Stimulated activated CD4-positive, alpha-beta T cell treated with anti-CD3 and anti-CD28 coated beads, Interleukin-12 subunit alpha, Interleukin-12 subunit beta, amount 100 ng/mL, for 48 hours (primary cell): ENCODE measurements at places on chromosomes 4 and X.

DNA sequence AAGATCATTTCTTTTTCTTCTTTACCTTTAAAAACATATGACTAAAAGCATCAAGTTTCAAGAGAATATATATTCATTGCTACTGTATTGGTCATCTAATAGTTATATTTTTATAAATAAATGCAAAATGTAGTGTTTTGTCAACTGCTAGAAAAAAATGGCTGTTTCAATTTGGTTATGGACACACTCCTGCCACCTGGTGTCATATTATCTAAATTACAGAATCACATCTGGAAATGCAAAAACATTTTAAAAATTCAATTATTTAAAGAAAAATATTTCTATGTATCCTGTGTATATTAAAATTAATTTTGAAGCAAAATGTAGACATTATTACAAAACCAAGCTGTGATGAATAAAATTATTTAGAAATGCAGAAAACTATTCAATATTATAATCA, 329.4 kb upstream of the PCDH18 start:
- no peak for DNase-seq

DNA sequence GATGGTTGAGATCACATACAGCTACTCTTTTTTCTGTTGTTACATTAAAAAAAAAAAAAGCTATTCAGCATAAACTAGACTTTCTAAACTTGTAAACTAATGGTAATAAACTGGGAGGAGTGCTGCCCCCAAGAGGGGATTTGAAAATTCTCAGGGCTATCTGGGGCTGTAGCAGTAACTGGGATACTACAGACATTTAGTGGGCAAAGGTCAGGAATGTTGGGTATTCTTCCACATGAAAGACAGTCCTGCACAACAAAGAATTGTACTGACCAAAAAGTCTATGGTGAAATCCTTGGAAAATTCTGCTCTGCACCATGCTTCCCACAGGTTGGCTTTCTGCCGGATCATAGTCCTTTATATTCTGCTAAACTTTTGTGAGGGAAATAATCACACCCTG, 232.6 kb upstream of the BOD1L1 start:
- no peak for DNase-seq

DNA sequence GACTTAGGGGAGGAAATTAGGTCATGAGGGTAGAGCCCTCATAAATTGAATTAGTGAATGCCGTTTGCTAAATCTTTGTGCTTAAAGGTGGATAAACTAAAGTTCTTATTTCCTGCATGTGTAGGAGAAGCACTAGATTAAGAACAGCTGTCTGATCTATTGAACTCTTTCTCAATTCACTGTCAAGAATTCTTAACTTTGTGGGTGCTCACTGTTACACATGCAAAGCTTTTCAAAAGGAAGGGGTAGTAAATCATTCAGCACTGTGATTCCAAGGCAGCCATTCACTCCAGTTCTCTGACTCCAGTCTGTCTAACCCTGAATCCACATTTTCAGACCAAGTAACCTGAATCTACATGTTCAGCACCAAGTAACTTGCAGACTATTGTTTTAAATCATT, 1520.1 kb downstream of the PCDH18 start:
- no peak for DNase-seq

- DNase-seq: no peak
Observed at GRCh38 chr4:126776361-126776760, 856.4 kb upstream of the INTU start.

DNA sequence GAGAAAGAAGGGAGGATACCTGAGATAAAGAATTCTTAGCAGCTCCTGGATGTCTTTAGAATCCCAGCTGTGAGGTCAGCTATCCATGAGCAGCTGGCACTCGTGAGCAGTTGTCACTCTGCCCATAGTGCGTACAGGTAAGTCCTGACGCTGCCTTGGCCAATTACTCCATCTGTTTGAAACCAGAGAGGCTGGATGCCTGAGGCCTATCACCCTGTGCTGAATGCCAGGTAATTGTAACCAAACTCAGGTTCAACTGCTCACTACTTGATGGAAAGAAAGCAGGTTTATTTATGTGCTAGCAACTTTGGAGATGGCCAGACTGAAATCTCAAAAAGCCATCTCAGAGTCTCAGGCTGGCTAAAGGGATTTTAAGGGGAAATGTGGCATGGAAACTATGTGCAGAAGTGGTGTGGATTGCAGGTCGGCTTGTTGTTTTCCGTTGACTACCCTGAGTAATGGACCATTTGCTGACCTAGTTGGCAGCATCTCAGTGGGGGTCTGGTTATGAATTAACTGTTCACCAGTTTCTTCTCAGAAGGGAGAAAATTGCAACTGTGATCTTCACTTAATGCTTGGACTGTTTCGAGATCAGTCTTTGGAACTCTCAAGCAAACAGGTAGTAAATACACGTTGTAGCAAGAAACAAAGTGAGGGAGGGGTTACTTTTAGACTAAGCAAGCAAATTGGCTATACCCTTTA, 1614.0 kb upstream of the PCDH10 start:
- no peak for DNase-seq

- DNase-seq: no peak
Observed at GRCh38 chr4:19372390-19372789, 879.3 kb upstream of the SLIT2 start.

- DNase-seq: no peak
Observed at GRCh38 chr4:123876143-123876542, 479.5 kb downstream of the SPRY1 start.

GRCh38 chrX:154032160-154032559, 12.5 kb upstream of the IRAK1 start:
- DNase-seq: no peak

DNA sequence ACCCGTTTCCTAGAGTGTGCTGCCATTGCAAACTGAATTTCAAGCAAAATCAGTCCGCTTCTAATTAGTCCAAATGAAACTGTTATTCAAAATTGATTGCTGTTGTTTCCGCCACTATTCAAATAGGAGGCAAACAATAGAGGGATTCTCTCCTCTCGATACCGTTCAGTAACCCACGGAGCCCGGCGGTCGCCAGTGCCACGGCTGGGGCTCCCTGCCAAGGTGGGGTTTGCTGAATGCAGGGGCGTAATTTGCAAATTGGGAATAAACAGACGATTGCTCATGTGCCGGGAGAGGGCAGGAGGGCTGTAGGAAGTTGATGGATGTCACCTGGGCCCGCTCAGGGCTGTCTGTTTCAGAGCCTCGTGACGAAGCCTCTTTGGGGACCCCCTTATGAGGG, 8.8 kb downstream of the ADRA2C start:
- DNase-seq: no peak

GRCh38 chr4:8434251-8435073, 6.1 kb downstream of the ACOX3 start:
- DNase-seq: no peak

DNA sequence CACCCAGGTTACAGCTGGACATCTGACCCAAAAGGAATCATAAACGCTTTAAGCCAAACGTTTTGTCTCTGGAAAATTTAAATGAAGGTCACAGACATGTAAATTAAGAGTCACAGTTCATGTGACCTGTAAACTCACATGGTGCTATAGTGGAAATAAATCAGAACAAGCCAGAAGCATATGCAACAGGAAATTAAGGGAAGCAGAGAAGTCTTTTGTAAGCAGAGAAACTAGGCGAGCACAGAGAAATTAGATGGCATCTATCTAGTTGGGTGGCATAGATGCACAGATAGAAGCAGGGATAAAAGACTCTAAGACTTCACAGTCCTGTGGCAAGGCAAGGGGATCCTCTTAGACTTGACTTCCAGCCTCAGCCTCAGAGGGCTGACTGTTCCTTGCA, 264.8 kb downstream of the GASK1B start:
- no peak for DNase-seq

- no peak for DNase-seq
Observed at GRCh38 chr4:30265716-30266115, 454.5 kb upstream of the PCDH7 start.

GRCh38 chr4:148071009-148071408, 339.1 kb downstream of the ARHGAP10 start:
- DNase-seq: no peak

- peak; percentile 33 for DNase-seq
Observed at GRCh38 chrX:111098874-111099273, 2.9 kb downstream of the PAK3 start.
